NCI-H526 (cell line): ENCODE measurements at places on chromosomes 3 and 15.

- no peak for DNase-seq
These were observed 524.6 kb upstream of the ATP11B start for GRCh38 chr3:182268711-182269110.

GRCh38 chr3:150330174-150330573 lies 77.9 kb upstream of the TSC22D2 start:
- DNase-seq, result no peak

DNA sequence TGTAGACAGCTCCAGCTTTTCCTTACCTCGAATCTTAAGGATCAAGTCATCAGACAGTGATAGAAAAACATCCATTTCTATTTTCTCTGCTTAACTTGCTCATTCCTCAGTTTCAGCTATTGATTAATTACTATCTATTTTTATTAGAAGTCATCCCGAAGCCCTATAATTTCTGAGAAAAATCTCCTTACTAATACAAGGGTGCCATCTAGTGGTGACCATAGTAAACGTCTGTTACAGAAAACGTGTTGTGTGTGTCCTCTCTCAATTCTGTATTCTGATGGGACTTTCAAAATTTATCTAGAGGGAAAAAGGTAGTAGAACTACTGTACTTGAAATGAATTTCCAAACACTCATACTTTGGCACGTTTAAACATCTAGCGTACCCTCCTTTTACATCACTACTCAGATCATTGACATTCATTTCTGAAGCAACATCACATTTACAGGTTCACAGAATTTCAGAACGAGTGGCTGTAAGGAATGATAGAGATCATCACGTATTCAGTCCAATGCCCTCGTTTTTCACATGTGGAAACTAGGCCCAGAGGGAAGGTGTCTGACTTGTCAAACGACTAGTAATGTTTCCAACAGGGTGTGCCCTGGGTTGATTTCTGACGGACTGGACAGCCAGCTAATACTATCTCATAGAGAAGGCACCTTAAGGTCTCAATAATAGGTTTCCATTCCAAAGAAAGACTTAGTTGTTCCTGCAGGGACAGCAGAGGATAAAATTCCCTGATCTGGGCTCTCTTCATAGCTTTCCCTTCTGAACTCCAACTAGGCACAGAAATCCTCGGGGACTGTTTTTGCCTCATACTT lies 25.6 kb downstream of the HACD2 start:
- peak; percentile 63 for DNase-seq

GRCh38 chr15:97747342-97747741 lies 213.2 kb upstream of the ARRDC4 start:
- DNase-seq, result no peak

GRCh38 chr15:101657968-101658784 lies 6.0 kb upstream of the TM2D3 start:
- DNase-seq, result no peak

DNA sequence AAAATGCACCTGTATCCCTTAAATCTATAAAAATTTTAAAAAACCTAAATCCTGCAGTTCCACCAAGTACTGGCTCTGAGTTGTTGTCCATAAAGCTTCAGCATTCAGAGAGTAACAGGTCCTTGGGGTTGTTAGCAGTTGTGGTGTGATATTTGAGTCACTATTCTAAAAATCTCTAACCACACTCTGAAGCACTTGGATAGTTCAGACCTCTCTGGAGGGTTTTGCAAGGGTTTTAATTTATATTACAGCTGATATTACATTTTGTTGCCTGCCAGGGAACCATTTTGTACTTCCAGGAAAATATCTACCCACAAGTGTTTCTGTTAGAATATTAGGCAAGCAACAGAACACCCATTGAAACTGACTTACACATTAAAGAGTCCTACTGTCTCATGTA lies 255.6 kb downstream of the TBL1XR1 start:
- no peak for DNase-seq

DNA sequence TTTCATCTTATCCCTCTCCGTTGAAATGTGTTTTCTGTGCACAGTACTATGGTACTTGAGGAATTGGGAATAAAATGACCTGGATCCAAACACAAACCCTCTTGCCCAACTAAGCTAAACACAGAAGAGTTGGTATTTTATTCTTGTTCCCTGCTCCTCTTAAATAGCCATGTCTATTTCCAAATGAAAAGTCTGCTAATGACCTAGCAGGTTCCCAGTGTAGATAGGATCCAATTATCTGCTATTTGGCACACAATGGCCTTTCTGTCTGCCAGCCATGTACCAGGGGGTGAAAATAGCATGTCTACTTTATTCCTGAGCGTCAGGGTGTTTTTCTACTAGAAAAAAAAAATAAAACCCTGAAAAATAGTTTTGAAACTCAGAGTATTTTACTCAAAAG lies 657.0 kb upstream of the NAALADL2 start:
- no peak for DNase-seq

DNA sequence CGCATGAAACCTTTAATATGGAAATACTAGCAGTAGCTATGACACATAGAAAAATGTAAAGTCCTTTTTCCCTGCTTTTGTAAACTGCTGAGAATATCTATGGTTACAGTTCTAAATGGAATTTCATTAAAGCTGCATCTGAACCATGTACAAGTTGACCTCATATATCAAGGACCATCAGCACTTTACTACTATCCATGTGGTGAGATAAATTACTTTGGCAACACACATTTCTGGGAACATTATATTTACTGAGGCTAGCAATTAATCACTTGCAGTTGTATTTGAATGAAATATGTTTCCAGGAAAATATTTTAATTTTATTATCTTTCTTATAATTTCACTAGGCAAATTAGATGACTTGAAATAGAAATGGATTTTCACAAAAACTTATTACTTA lies 545.5 kb downstream of the NAALADL2 start:
- no peak for DNase-seq

DNA sequence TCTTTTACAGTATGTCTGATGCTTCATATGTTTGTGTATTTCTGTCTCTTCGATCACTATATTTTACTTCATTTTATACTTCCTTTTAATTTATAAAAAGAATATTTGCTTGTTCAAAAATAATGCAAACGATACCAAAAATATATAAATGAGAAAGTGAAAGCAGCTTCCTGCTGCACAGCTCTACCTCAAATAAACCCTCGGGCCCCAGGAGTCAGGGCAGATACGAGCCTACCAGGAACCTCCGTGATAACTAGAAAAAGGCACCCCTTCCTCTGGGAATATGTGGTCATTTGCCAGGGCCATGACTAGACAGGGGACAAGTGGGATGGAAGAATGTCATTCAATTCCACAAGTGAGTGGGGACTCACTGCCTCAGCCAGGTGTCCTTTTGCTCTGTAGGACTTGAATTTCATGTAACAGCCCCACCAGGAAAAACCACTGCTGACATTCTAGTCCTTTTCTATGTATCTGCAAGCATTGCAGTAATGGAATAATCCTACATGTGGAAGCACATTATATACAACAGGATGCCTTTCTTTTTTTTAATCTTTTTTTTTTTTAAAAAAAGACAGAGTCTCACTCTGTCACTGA lies 133.3 kb downstream of the SUCLG2 start:
- no peak for DNase-seq

- no peak for DNase-seq
These were observed 20.7 kb upstream of the GSK3B start for GRCh38 chr3:120114981-120115380.

GRCh38 chr15:98787194-98787593 lies 138.9 kb downstream of the IGF1R start:
- DNase-seq, result no peak

DNA sequence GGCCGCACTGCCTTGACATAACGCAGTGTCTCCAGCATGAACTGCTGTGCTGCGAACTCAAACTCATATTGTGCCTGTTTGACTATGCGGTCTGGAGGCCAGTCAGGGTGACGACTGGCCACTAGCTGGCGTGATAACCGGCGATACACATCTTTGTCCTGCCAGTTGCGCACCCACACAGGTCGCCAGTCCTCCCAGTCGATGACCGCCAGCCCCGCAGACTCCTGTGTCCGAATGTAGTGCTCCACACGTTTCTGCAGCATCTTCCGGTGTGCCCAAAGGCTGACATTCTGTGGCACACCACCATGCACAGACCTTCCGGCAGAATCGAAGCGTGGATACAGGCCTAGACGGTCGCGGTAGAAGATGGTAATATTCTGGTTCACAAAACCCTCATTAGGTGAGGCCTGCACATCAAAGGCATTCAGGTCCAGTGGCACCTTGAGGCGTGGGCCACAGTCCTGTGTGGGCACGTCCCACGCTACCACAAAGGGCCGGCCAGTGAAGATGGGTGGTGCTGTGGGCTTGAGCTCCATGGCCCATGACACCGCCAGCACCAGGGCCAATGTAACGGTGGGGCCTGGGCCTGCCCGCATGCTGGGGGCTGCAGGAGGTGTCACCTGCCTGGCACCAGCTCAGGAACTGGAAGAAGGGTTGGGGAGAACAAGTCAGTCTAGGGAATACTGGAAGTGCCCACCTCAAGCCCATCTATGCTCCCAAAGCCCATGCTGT lies 2.5 kb downstream of the HYAL2 start:
- DNase-seq, result no peak

GRCh38 chr3:188822411-188822810 lies 349.4 kb upstream of the TPRG1 start:
- DNase-seq, result no peak

DNA sequence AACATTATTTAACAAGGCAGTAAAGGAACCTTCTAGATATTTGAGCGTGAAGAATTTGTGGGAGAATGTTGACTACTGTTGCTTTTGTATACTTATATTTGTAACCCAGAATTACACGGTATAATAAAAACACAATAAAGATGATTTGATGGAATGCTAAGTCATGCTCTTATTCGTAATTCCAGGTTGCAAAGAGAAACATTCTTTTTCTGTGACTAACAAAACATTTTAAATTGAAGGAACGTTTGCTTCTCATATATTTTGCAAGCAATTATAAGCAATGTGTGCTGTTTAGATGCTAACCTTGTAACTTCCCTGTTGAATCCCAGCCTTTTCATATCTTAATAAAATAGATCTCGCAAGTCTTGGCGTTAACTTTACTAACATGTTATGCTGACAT lies 124.4 kb upstream of the CGNL1 start:
- DNase-seq, result no peak

DNA sequence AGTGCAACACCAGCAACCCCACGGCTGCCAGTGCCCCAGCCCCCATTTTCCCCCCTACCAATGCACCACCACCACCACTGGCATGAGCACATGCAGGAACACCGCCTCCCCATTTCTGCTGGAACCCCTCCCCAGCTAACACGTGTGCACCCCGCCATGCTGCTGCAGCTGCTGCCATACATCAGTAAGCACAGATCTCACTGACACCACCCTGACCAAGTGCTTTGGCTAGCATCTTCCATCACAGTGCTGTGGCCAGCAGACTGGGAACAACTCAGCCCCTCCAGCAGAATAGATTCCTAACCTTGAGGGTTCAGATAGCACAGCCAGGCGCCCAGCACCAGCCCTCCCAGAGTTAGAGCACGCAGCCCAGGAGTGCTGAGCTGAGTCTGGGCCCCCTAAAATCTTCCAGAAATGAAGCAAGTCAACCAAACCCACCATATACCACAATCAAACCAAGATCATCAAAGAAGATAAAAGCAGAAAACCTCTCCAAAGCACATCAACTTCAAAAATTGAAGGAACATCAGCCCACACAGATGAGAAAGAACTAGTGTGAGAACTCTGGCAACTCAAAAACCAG lies 81.2 kb upstream of the CDV3 start:
- no peak for DNase-seq

DNA sequence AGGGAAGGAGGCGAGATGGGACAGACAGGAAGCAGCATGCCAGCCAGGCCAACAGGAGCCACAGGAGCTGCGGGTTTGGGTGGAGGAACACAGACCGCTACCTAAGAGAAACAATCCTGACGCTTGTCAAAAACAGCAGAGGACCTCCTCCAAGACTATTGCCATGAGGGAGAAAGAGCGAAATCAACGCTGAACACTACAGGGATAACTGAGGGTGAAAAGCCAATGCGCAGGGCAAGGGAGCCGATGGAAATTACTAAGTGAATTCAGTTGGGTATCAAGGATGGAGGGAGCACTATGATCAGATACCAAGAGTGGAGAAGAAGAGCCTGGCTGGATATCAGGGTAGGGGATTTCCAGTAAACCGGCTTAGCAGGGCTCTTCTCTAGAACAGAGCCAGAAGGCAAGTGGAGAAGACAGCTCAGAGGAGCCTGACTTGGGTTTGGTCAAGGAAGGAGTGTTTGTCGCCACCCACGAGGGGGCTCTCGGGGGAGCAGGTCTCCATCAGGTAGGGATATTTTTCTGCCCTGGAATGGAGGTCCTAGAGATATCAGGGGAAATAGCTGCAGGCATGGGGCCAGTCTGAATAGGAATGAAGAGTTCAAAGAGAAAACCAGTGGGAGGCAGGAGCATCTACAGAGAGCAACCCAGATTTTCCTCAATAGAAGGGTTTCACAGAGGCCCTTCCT lies 48.4 kb downstream of the SLC41A3 start:
- DNase-seq, result no peak

GRCh38 chr15:62068071-62068809 lies 1.5 kb downstream of the C2CD4A start:
- peak; percentile 62 for DNase-seq

GRCh38 chr3:67739851-67740250 lies 85.4 kb upstream of the SUCLG2 start:
- DNase-seq, result no peak

GRCh38 chr15:38085114-38085513 lies 150.7 kb downstream of the TMCO5A start:
- no peak for DNase-seq

GRCh38 chr3:143751643-143752178 lies 96.6 kb downstream of the SLC9A9 start:
- DNase-seq, result no peak

- peak; percentile 92 for DNase-seq
These were observed 681 bp downstream of the PIK3CB start for GRCh38 chr3:138833899-138834595.

GRCh38 chr15:99731336-99732123 lies 1.7 kb downstream of the LYSMD4 start:
- DNase-seq, result no peak

- DNase-seq, result peak; percentile 22
These were observed 142.7 kb downstream of the GADL1 start for GRCh38 chr3:30751610-30752299.

GRCh38 chr3:71226565-71227269 lies 356.8 kb downstream of the FOXP1 start:
- no peak for DNase-seq

DNA sequence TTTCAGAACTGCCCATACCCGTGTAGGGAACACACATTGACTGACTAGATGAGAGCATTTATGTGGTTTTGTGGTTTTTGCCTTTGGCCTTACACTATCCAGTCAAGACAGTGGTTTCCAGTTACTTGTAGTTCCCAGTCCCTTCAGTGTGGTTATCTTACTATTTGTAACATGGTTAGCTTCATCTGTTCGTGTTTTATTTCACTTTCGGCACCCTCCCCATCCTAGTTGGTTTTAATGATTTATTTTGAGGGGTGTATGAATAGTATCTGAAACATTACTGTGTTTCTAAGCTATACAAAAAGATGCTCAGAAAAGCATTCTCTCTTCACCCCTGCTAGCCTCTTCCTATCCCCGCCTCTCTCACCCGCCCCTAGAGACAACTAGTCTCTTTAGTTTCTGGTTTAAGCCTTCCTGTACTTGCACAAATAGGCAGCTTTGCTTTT lies 14.1 kb downstream of the LYSMD4 start:
- no peak for DNase-seq
